ENCODE measurements at places on chromosomes 5 and 9. TPM values are rescaled to one million over a fixed set of nuclear protein-coding genes. Genes with fewer than 3 reads are reported as not detected.

GRCh38 chr5:148205044-148205806 is 2.4 kb downstream of the SPINK6 start:
- no peak for DNase-seq

DNA sequence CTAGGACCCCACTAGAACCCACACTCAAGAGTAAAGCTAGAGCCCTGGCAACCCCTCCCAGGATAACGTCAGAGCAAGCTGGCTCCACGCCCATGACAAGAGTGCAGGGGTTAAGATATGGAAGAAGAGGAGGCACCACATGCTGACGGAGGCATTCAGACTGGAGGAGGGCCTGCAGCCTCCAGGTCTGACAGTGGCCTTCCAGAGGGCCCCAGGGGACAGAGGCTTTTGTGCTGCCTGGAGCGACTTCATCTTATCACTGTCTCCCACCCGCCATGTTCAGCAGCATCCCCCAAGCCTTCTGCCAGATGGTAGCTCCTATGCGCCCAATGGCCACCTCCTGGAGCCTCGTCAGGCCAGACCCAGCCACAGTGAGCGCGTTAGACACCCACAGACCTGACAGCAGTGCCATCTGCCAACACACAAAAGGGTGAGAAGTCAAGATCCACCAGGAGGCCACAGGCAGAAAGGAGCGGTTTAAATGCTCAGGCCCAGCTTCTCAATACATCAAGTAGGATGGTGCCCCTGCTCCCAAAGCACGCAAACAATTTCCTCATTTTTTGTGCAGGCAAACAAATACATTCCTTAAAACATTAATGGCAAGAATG is 65.8 kb downstream of the C5orf15 start:
- DNase-seq = no peak

DNA sequence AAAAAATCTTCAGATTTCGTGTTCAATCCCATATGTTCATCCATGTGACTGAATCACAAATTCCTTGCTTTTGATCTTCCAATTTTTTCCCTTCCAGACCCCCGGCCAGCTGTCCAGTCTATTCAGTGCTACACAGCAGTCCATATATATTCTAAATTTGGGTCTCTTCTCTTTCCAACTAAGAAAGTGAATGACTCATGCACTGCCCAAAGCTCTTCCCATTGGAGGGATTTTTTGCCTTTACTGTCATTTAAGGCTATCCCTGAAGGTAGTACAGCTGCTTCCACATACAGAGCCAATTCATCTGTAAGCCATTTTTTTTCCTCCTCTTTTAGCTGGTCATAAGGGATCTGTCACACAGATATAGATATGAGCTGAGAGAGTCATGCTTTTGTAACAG is 478.3 kb downstream of the DMRT2 start:
- no peak for DNase-seq

GRCh38 chr9:133775951-133776905 is 38.1 kb upstream of the SARDH start:
- no peak for DNase-seq

DNA sequence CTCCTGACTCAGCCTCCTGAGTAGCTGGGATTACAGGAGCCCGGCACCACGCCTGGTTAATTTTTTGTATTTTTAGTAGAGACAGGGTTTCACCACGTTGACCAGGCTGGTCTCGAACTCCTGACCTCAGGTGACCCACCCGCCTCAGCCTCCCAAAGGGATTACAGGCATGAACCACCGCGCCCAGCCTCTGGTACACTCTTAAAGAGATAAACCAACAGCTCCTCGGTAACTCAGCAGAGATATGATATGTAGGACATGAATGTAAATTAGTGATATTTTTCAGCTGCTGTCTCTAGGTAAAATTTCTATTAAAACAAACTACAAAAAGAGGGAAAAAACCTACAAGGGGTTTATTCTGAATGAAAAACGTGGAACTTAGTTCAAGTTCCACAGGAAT is 42.8 kb upstream of the HK3 start:
- DNase-seq = no peak

Gene GABRA1
- total RNA-seq = not detected

- no peak for DNase-seq
Observed at GRCh38 chr5:664343-664993, 28.7 kb downstream of the TPPP start.

Gene ZNF462
- total RNA-seq = 26.2 TPM

GRCh38 chr9:13587571-13587970 is 308.1 kb upstream of the MPDZ start:
- DNase-seq = no peak

DNA sequence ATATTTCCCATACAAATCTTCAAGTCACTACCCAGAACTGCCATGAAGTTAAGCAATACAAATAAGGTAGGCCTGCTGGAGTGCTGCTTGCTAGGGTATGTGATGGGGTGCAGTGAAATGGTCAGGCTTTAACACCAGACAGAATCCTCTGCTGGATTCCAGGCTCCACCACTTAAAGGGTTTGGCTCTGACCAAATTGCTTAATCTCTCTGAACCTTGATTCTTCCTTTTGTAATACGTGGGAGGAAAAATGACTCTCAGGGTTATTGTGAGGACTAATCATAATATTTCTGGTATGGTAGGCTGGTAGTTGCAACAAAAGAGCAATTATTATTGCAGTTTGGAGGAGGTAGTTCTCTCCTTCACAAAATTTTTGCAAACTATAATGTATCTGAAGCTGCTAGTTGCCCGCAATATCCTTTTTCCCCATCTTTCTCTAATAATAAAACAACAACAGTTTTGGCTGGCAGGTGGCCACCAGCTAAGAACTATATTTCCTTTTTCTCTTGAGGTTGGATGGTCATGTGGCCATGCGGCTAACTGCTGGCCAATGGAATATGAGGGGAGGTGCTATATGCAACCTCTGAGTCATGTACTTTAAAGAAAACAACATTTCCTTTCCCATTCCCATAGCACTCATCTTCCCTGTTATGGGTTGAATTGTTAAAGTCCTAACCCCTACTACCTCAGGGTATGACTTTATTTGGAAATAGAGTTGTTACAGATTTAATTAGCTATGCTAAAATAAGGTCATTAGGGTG is 44.1 kb downstream of the CCL28 start:
- no peak for DNase-seq

Gene OLFML2A
- 16.4 TPM for total RNA-seq

DNA sequence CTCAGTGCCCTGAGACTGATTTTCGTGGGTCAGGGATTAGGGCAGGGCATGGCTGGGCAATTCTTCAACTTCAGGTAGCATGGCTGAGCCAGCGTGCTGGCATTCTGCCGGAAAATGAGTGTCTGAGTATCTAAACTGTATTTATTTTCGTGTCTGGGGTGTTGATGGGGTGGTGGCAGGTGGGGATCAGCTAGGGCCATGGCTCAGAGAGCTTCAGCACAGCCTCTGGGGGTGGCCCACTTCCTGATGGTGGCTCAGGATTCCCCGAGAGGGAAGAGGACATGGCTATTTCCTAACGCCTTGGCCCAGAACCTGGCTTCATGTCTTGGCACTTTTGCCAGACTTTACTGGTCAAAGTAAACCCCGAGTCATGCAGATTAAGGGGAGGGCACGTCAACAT is 260.5 kb downstream of the GADD45G start:
- no peak for DNase-seq

DNA sequence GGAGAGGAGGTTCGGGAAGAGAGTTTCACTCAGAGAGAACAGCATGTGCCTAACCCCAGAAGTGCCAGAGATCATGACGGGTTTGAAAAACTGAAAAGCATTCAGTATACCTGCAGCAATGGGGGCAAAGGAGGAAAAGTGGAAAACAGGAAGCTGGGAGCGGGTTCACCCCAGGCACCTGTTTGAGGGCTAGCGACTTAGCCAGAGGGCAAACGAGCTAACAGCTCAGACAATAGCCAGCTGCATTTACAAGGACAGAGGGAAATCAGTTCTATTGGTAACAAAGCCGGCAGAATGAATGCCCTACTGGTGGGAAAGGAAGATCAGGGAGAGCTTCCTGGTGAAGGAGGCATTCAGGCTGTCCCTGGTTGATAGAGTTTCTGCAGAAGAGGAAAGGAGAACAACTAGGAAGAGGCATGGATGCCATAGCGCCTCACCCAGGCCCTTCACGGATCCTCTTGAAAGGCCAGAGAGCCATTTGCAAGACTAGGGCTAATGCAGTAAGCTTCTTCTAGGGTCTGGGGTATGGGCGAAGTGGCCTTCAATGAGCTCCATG is 141.7 kb upstream of the ADRA1B start:
- no peak for DNase-seq

Gene SLC34A3
- not detected for total RNA-seq
